ENCODE measurements at places on chromosomes 16 and 17. TPM values are rescaled to one million over a fixed set of nuclear protein-coding genes. Genes with fewer than 3 reads are reported as not detected.

CA7 gene
- total RNA-seq: not detected

PAQR4 gene
- total RNA-seq: 7.9 TPM

MT3 gene
- not detected for total RNA-seq

NTN1 gene
- 0.10 TPM for total RNA-seq

ABCA8 gene
- total RNA-seq: 0.81 TPM

TEKT5 gene
- not detected for total RNA-seq

TEPSIN gene
- total RNA-seq: 27.4 TPM

GGT6 gene
- total RNA-seq: not detected

DNA sequence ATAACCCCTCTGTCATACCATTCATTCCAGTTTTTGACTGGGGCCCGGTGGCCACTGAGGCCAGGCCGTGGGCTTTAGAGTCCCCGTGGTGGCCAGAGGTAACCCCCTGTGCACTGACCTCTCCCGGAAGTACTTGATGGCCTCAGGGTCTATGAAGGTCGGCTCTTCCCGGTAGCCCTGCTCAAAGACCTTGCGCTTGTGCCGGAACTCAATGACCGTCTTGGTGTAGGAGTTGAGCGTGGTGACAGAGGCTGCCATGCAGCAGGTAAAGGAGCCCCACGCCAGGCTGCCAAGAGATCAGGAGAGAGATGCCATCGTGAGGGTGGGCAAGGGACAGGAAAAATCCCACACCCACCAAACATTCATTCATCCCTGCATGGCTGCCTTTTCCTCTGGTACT is 234.8 kb downstream of the GSG1L start:
- no peak overlapping the region for H3K4me3 ChIP-seq
- H3K4me1 ChIP-seq: no peaks in the 10 kb centered on the region
- peaks cover 21% of the 10 kb centered on the region for H3K27me3 ChIP-seq
- no peak overlapping the region for H3K27ac ChIP-seq
- H3K36me3 ChIP-seq: no peaks in the 10 kb centered on the region
- no peak for DNase-seq

DNA sequence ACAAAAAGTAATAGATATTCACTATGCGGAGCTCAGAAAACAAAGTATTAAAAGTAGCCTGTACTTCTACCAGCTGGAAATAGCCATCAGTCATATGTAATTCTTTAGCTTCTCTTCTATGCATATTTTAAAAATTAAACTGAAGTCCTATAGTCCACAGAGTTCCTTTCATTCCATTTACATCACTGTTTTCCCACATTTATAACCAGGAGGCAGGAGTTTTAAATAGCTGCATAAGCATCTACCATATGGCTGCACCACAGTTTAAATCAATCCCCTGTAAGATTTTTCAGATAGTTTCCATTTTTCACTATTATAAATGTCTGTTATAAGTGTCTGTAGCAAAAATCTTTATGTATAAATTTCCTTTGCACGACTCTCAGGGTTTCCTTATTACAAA is 45.1 kb downstream of the ZFHX3 start:
- no peak for DNase-seq
- H3K27me3 ChIP-seq: no peaks in the 10 kb centered on the region
- peaks cover 17% of the 10 kb centered on the region for H3K4me1 ChIP-seq
- no peak overlapping the region for H3K4me3 ChIP-seq
- no peak overlapping the region for H3K27ac ChIP-seq

DNA sequence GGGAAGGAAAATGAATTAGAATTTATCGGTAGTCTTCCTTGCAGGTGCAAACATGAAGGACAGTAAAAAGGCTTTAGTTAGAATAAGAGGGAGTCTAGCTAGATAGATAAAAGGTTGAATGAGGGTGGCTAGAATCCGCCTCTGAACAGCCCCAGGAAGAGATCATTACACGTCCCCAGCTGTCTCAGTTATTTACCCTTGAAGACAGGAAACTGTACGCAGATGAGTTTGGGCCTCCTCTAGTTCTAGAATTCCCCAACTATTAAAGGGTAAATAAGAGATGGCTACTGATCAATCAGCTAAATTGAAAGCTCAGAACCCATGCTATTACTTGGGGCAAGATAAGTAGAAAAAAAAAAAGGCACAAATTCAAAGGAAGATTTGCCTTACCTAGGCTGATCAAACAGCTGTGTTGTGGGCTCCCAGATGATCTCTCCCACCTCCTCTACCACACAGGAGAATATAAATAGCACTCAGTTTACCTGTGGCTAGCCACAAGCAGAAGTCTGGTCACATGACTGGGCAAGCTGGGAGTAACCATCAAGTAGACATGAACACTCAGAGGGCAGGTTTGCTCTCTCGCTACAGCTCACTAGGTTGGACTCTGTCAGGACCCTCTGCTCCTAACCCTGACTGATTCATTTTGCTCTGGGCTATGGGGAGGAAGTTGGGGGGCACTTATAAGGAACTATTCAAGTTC is 17.0 kb downstream of the FAM117A start:
- no peaks in the 10 kb centered on the region for H3K27me3 ChIP-seq
- H3K27ac ChIP-seq: no peak overlapping the region
- H3K4me1 ChIP-seq: no peaks in the 10 kb centered on the region
- H3K36me3 ChIP-seq: no peaks in the 10 kb centered on the region

DNA sequence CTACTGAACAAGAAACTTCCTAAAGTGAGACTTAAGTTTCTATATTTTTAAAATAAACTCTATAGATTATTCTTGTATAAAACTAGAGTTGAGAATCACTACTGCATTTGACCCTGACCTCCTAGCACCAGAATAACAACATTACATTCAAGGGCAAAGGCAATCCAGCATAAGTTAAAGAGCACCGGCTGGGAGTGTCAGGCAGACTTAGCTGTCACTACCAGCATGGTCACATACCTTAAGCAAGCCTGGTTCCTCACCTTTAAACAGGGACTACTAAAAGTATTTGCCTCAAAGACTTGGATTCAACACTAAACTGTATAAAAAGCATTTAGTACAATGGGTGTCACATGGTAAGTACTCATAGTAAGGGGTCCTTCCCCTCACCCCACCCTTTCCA is 90.4 kb downstream of the SSH2 start:
- peaks cover 12% of the 10 kb centered on the region for H3K36me3 ChIP-seq
- H3K4me3 ChIP-seq: no peak overlapping the region
- no peak for DNase-seq
- peaks cover 7% of the 10 kb centered on the region for H3K4me1 ChIP-seq

DNA sequence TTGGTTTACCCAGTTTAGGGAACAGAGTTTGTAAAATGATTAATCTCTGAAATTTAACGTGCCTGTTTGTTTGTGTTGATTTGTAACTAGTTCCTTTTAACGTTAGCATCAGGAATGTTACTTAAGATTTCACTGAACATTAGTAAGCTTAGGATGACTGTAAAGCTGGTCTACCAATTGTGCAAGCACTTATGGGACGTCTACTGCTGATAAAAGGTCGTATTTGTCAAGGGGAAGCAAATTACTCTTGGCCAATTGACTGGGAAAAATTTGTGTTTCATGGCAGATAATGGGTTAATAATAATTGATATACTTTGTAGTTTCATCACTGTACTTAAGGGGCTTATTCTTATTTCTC is 11.8 kb downstream of the METTL9 start:
- DNase-seq: peak; percentile 57
- H3K27me3 ChIP-seq: no peaks in the 10 kb centered on the region
- H3K36me3 ChIP-seq: no peaks in the 10 kb centered on the region
- H3K4me1 ChIP-seq: peaks cover 21% of the 10 kb centered on the region
- peak overlapping the region; percentile 22 for H3K4me3 ChIP-seq
- H3K27ac ChIP-seq: peak overlapping the region; percentile 78

- DNase-seq: no peak
- no peaks in the 10 kb centered on the region for H3K27me3 ChIP-seq
- peak overlapping the region; percentile 59 for H3K27ac ChIP-seq
- H3K4me1 ChIP-seq: peaks cover 55% of the 10 kb centered on the region
Observed at GRCh38 chr16:595094-595528, 5.2 kb downstream of the RAB40C start.

GRCh38 chr17:63136369-63137012 is 170.5 kb downstream of the TANC2 start:
- no peaks in the 10 kb centered on the region for H3K36me3 ChIP-seq
- no peak overlapping the region for H3K27ac ChIP-seq
- no peak for DNase-seq
- H3K4me1 ChIP-seq: peaks cover 11% of the 10 kb centered on the region
- no peak overlapping the region for H3K4me3 ChIP-seq
- H3K27me3 ChIP-seq: no peaks in the 10 kb centered on the region

- H3K4me1 ChIP-seq: peaks cover 26% of the 10 kb centered on the region
- no peaks in the 10 kb centered on the region for H3K27me3 ChIP-seq
- no peak for DNase-seq
- H3K36me3 ChIP-seq: peaks cover 7% of the 10 kb centered on the region
- no peak overlapping the region for H3K27ac ChIP-seq
Observed at GRCh38 chr17:19743101-19744100, 4.7 kb downstream of the ALDH3A1 start.

GRCh38 chr16:86580791-86581170 is 2.4 kb downstream of the FOXL1 start:
- peaks cover 24% of the 10 kb centered on the region for H3K4me1 ChIP-seq
- DNase-seq: no peak
- H3K27me3 ChIP-seq: no peaks in the 10 kb centered on the region
- no peak overlapping the region for H3K4me3 ChIP-seq

GRCh38 chr16:85306071-85306792 is 194.0 kb upstream of the CIBAR2 start:
- H3K27ac ChIP-seq: no peak overlapping the region
- H3K27me3 ChIP-seq: no peaks in the 10 kb centered on the region
- no peak overlapping the region for H3K4me3 ChIP-seq

DNA sequence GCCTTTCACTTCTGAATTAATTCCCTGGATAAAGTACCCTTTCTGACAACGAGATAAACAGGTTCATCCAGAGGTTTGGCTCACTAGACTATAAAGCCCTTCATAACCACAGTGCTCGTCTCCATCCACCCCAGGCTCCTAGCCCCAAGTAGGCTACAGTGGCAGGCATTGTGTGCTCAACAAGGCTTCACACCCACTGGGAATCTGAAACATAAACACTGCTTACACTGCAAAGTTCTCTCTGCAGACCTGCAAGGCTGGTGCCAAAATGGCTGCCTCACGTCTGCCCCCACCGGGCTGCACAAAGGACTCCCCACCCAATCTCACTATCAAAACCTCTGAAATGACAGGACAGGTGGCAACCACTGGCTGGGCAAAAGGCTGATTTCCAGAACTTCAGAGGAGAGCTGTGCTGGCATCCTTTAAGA is 5.1 kb upstream of the HLF start:
- H3K27ac ChIP-seq: no peak overlapping the region
- H3K4me1 ChIP-seq: no peaks in the 10 kb centered on the region
- no peak for DNase-seq
- H3K27me3 ChIP-seq: no peaks in the 10 kb centered on the region
- no peak overlapping the region for H3K4me3 ChIP-seq

GRCh38 chr17:20996724-20997615 is 45.8 kb downstream of the USP22 start:
- no peak overlapping the region for H3K4me3 ChIP-seq
- no peak overlapping the region for H3K27ac ChIP-seq
- H3K4me1 ChIP-seq: peaks cover 4% of the 10 kb centered on the region
- DNase-seq: no peak

DNA sequence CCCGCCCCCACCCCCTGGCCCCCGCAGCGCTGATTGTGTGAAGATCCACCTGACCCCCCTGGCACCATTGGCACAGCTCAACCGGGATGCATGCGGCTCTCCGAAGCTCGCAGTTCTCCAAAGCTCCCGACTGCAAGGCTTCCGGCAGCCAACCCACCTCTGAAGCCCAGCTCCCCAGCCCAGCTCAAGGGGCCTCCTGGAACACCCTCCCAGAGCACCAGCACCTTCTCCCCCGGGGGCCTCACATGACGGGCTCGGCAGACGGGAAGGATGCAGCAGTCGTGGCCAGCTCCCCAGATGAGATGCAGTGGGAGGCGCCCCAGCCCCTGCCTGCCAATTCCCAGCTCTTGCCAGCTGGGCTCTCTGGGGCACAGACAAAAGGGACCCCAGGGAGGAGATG is 215.3 kb downstream of the ZNF423 start:
- no peak overlapping the region for H3K27ac ChIP-seq
- H3K36me3 ChIP-seq: no peaks in the 10 kb centered on the region
- no peak for DNase-seq
- no peak overlapping the region for H3K4me3 ChIP-seq
- H3K27me3 ChIP-seq: peaks cover 12% of the 10 kb centered on the region
- H3K4me1 ChIP-seq: peaks cover 9% of the 10 kb centered on the region

- H3K4me3 ChIP-seq: no peak overlapping the region
Observed at GRCh38 chr16:72797621-72798020, 250.3 kb downstream of the ZFHX3 start.

DNA sequence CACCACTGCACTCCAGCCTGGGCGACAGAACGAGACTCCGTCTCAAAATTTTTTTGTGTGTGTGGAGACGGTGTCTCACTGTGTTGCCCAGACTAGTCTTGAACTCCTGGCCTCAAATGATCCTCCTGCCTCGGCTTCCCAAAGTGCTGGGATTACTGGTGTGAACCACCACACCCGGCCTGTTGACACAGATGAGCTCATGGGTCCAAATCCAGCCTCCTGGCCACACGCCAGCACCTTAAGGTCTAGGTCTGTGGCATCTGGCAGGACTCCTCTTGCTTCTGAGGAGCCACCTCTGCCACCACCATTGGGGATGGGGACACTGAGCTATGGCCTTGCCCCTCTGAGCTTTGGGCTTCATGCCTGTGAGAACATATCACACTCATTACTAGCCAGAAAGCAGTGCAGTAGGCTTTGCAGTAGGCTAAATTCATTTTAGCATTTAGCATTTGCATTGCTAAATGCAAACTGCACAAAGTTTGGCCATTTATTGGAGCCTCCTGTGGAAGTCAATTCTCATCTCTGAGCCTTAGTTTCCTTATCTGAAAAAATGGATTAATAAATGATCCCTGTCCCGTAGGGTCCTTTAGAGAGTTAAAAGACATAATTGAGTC is 5.5 kb upstream of the CDIPT start:
- no peak for DNase-seq
- no peaks in the 10 kb centered on the region for H3K27me3 ChIP-seq
- H3K27ac ChIP-seq: no peak overlapping the region
- H3K4me1 ChIP-seq: peaks cover 4% of the 10 kb centered on the region
- H3K4me3 ChIP-seq: no peak overlapping the region

- DNase-seq: no peak
- no peaks in the 10 kb centered on the region for H3K36me3 ChIP-seq
- H3K4me1 ChIP-seq: peaks cover 5% of the 10 kb centered on the region
- H3K27ac ChIP-seq: no peak overlapping the region
- no peak overlapping the region for H3K4me3 ChIP-seq
Observed at GRCh38 chr17:83190601-83191387, 111.4 kb downstream of the METRNL start.

GRCh38 chr17:1273492-1274244 is 3.4 kb downstream of the BHLHA9 start:
- H3K4me1 ChIP-seq: no peaks in the 10 kb centered on the region
- DNase-seq: no peak
- H3K27me3 ChIP-seq: no peaks in the 10 kb centered on the region
- no peaks in the 10 kb centered on the region for H3K36me3 ChIP-seq
- H3K4me3 ChIP-seq: no peak overlapping the region
- H3K27ac ChIP-seq: no peak overlapping the region

DNA sequence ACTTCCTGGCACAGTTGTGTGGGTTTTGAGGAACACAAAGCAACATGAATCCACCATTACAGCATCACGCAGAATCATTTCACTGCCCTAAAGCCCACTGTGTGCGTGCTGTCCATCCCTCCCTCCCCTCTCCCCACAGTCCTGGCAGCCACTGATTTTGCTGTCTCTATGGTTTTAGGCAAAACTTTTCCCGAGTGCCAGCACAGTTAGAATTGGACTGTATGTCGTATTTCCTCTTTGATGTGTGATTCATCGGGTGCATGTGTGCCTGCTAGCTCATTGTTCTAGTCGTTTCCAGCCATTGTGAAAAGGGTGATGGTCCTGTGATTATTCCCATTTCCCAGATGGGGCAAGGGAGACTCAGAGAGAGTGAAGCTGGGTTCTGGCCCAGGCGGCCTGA is 12.7 kb downstream of the KLHL36 start:
- H3K27me3 ChIP-seq: no peaks in the 10 kb centered on the region
- no peak overlapping the region for H3K4me3 ChIP-seq
- no peaks in the 10 kb centered on the region for H3K4me1 ChIP-seq
- DNase-seq: no peak
